ENCODE measurements at places on chromosomes 1 and 21. TPM values are rescaled to one million over a fixed set of nuclear protein-coding genes. Genes with fewer than 3 reads are reported as not detected.

- H3K27ac ChIP-seq, result no peak overlapping the region
- H3K27me3 ChIP-seq, result no peaks in the 10 kb centered on the region
- H3K4me1 ChIP-seq, result no peaks in the 10 kb centered on the region
Observed at GRCh38 chr1:18548643-18549042, 67.9 kb downstream of the KLHDC7A start.

GRCh38 chr1:11468878-11469277 lies 10.1 kb upstream of the DISP3 start:
- H3K4me1 ChIP-seq, result no peaks in the 10 kb centered on the region
- no peaks in the 10 kb centered on the region for H3K36me3 ChIP-seq
- no peaks in the 10 kb centered on the region for H3K27me3 ChIP-seq
- H3K4me3 ChIP-seq, result no peak overlapping the region

DNA sequence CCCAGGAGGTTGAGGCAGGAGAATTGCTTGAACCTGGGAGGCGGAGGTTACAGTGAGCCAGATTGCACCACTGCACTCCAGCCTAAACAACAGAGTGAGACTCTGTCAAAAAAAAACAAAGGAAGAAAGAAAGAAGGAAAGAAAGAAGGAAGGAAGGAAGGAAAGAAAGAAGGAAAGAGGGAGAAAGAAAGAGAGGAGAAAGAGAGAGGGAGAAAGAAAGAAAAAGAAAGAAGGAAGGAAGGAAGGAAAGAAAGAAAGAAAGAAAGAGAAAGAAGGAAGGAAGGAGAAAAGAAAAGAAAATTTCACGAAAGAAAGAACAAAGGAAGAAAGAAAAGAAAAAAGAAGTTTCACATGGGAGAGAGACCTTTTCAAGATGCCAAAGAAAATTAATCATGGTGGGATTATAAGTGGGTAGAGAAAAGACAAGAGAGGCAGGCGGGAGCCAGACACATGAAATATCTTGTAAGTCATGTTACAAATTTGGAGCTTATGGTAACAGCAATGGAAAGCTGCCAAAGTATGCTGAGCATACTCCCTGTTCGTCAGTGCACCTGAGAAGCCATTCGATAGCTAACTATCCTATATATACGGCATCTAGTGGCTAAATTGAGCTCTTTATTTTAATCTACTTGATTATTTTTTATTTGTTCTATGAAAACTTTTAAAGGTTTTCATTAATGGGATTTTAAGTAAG lies 41.3 kb upstream of the TNFSF4 start:
- H3K27me3 ChIP-seq, result no peaks in the 10 kb centered on the region
- no peak overlapping the region for H3K4me3 ChIP-seq
- H3K27ac ChIP-seq, result no peak overlapping the region
- H3K4me1 ChIP-seq, result no peaks in the 10 kb centered on the region
- DNase-seq, result no peak

- no peaks in the 10 kb centered on the region for H3K36me3 ChIP-seq
- no peak overlapping the region for H3K27ac ChIP-seq
Observed at GRCh38 chr1:111671852-111672251, 52.3 kb downstream of the RAP1A start.

DNA sequence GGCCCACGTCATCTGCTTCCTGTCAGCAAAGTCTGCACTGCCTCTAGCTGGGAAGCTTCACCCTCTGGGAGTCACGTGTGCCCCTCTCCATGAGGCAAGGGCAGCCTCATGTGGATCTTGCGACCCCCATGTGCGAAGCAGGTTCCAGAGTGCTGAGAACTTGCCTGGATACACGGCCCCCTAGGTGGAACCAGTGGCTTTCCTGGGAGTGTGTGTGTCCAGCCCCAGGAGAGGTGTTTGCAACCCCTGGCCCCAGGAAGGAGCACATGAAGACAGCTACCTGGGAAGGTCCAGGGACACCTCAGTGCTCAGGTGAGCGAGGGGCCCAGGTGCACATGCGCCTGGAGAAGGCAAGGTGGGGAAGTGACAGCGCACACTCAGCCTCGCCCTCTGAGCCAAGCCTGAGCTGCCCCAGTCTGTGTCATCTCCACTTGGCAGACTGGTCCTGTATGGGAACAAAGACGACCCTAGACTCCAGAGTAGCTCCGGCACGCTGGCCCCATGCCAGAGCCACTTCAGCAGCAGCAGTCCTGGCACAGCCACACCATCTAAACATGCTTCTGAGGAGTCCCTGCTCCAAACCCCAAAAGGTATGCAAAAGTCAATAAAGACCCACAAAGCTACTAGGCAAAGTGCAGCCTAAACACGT lies 8.9 kb downstream of the LSS start:
- peak; percentile 29 for DNase-seq
- no peaks in the 10 kb centered on the region for H3K4me1 ChIP-seq
- H3K27ac ChIP-seq, result no peak overlapping the region
- no peaks in the 10 kb centered on the region for H3K36me3 ChIP-seq
- no peaks in the 10 kb centered on the region for H3K27me3 ChIP-seq

Gene WLS
- total RNA-seq, result 49.4 TPM

Gene CLCA1
- not detected for total RNA-seq

Gene DIP2A
- 35.1 TPM for total RNA-seq

Data from thyroid gland (tissue), 4 donors.